ENCODE measurements at places on chromosomes 2 and 18.

DNA sequence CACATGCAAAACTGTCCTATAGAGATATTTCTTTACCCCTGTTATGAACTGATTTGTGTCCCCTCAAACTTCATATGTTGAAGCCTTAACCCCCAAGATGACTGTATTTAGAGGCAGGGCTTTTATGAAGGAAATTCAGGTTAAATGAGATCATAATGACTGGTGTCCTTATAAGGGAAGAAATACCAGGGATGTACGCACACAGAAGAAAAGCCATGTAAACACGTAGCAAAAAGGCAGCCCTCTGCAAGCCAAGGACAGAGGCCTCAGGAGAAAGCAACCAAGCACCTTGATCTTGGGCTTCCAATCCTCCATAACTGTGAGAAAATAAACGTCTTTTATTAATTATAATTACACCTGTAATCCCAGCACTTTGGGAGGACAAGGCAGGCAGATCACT, 101.3 kb upstream of the NDUFV2 start:
- DNase-seq: no peak

DNA sequence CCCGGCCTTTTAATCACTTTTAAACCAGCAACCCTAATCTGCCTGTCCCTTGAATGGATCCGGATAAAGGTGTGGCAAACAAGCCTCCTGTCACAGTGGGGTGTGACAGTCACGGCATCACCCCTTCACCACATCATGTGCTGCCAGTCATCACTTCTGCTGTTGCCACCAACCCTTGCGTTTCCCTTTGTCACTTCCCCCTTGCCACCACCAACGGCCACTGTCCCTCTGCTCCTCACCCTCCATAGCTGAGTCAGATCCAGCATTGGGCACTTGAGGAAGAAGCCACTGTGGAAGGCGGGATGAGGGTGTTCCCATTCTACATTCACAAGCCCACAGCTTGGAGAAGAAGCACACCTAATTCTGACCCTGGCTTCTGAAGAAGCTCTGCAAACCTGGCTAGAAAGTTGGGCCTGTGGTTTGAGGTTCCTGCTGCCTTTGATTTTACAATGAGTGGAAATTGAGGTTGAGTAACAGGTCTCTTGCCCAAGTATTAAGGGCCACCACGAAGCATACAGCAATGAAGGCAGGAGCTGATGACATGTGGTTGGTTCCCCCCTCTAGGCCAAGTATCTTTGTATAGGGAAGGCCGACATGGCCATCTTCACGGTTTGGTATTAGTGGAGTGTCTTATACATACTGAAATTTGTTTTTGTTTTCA, 22.9 kb upstream of the DARS1 start:
- DNase-seq: no peak

- DNase-seq: no peak
These were observed 11.4 kb upstream of the DYNC1I2 start for GRCh38 chr2:171675810-171676345.

- no peak for DNase-seq
These were observed 484.8 kb upstream of the ID2 start for GRCh38 chr2:8197101-8197500.

DNA sequence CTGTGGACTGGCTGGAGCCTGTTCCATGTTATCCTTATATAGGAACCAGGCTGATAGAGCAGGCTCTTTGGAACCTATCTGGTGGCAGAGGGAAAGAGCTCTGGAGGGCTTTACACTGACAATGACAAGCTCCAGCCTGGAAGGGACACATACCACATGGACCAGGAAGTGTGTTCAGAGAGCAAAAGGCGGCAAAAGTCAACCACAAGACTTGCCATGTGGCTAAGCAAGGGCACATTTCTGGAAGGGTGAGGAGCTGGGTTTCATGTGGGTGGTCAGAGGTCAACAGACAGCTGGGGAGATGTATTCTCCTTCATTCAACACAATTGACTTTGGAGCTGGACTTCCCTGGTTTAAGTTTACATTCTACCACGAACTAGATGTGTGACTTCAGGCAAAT, 325.2 kb downstream of the DYSF start:
- DNase-seq: no peak

GRCh38 chr2:196449083-196449482, 190.4 kb upstream of the CCDC150 start:
- no peak for DNase-seq

DNA sequence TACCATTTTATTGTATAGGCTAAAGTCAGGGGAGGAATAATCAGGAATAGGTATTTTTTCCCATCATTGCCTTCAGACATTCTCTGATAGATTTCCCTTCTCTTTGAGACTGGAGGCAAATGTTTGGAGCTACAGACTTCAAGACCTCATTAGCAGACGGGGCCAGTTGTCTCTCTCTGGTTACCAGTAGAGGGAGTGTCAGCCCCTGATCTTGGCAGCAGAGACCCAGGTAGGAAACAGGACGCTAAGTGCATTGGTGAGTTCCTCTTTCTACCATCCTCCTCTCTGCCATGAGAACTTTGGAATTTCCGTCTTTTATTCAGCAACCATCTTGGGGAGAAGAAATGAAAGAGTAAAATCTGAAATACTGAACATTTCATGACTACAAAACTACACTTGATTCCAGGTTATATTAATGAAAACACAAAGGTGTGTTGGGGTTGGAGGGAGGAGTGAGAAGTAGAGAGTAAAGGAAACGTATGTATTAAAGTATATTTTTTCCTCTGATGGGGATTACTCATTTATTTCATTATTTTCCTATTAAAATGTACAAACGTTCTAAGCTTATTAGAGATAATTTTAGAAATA, 186.2 kb upstream of the GCFC2 start:
- DNase-seq: no peak

GRCh38 chr2:63834401-63834800, 7.3 kb upstream of the UGP2 start:
- no peak for DNase-seq

- DNase-seq: no peak
These were observed 687.6 kb upstream of the HS6ST1 start for GRCh38 chr2:129006135-129006886.

GRCh38 chr2:57720728-57721627, 325.6 kb upstream of the VRK2 start:
- DNase-seq: peak; percentile 31

GRCh38 chr2:218860950-218861381, 1.4 kb downstream of the WNT6 start:
- DNase-seq: no peak

- no peak for DNase-seq
These were observed 105.0 kb upstream of the KIF5C start for GRCh38 chr2:148770047-148770446.

GRCh38 chr2:211867845-211868451, 670.7 kb downstream of the ERBB4 start:
- DNase-seq: no peak

GRCh38 chr2:211113334-211114175, 557.2 kb downstream of the CPS1 start:
- no peak for DNase-seq

DNA sequence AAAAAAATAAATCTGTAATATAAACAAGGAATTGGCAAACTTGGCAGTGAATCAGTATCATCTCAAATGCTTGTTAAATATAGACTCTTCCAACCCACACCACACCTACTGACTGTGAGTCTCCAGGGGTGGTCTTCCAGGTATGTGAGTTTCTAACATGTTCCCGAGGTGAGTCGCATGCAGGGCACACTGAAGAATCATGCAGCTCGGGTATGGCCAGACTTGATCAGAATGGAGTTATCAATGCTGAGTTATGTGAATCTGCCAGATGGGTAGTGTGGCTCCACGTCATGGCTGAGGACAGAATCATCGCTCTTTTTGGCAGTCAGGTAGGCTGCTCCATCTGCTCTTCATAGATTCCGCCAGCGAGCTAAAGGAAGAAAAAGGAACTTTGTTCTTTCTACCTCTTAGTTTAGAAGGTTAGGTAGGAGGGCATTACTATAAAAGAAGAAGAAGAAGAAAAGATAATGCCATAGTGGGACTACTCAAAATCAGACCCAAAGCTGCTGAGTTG, 1279.7 kb upstream of the ZEB2 start:
- no peak for DNase-seq

- no peak for DNase-seq
These were observed 585 bp upstream of the MOB1A start for GRCh38 chr2:74179063-74179865.

DNA sequence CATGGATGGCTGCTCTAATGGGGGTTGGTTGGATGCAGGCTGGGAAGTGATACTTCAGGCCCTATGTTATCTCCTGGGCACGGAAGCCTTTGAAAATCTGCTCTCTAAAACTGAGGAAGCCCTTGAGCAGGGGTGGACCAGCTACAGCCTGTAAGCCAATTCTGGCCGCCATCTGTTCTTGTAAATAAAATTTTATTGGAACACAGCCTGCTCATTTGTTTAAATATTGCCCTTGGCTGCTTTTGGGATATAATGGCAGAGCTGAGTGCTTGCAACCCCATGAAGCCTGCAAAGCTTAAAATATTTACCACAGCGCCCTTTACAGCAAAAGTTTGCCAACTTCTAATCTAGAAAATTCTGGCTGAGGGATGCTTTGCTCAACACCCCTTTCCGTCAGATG, 11.9 kb upstream of the IGFBP2 start:
- peak; percentile 31 for DNase-seq

- no peak for DNase-seq
These were observed 127.1 kb downstream of the SETBP1 start for GRCh38 chr18:44807766-44808165.

DNA sequence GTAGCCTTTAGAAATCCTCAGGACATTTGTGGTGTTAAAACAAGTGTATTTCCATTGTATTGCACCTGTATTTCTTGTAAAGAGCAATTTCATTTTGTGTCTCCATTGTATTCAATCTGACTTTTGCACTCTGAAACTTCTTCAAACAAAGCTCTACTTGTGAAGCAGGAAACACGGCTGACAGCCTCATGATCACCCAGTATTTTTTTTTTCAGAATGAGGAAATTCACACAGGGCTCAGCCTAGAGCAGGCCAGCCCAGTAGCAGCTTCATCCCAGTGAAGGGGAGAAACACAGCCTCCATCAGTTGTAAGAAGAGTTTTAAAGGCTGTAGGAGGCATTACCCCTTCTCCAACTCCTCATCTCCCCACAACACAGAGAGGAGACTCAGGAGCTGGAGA, 175.9 kb upstream of the KLHL29 start:
- DNase-seq: no peak

DNA sequence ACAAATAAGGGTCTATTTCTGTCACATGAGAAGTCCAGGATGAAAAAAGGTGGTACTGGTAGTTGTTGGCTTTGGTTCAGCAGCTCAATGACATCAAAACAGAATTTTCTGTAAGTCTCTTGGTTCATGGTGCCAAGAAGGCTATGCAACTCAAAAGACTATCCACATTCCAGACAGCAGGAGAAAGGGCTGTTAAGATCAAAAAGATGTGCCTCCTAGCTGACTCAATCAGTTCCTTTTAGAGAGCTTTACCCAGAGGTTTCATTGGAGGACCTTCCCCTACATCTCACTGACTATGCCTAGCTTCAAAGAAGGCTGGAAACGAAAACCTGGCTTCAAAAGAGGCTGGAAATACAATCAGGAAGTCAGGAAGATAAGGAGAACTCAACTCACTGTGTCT, 98.0 kb downstream of the DYM start:
- no peak for DNase-seq

GRCh38 chr2:23549821-23550530, 165.0 kb downstream of the KLHL29 start:
- no peak for DNase-seq

DNA sequence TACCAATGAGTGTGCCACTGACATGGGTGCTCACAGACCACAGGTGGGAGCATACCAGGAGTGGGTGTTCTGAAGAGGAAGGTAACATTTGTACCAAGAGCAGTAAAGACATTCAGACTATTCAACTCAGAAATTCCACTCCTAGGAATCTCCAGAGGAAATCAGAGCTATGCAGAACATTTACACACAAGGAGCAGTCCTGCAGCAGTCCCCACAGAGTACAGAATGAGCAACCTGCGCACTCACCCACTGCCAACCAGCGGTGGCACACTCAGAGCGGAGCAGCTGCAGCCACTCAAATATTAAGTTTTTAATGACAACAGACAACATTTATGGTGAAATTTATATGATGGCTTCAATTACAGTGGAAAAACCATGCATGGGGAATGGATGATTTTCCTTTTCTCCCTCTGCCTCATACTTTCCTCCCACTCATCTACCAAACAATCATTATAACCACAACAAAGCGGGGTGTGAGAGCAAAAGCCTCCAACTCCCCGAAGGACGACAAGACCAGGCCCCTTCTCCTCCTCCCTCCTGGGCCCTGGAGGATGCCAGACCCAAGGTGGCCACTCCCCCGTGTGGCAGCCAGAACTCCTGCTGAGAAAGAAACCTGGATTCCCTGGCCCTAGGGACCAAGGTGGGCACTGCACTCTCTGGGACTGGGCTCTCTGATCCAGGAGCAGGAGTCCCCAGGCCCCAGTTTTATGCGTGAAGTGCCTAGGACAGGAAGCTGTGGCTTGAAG, 5.4 kb downstream of the HS6ST1 start:
- no peak for DNase-seq

- DNase-seq: no peak
These were observed 201.8 kb upstream of the HDAC4 start for GRCh38 chr2:239602290-239603282.

DNA sequence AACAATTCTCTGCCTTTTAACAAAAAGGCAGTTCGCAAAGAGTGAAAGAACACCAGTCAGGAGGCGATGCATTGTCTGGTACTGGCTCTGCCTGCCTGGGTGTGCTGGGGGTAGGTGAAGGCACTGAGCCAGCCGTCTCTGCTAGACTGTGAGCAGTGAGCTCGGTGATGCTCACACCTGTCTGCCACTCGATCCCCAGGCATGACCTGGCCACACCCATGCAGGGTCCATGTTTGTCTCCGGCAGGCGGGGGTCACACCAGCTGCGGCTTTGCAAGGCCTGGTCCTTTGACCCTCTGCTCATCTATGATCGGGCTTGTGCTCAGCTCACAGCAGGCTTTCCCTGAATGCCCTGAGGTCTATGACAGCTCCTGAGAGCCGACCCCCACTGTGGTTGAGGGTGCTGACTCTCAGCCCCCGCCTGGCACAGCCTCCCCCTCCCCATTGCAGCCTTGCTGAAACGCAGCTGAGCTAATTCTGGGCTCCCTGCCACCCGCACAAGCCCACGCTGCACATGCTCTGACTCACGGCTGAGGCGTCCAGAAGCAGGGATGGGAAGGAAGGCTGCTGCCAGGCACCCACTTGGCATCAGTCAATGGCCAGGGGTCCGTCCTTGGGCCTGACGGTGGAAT, 23.7 kb downstream of the CRACDL start:
- peak; percentile 72 for DNase-seq

GRCh38 chr2:68767031-68767961, 32.7 kb downstream of the ARHGAP25 start:
- no peak for DNase-seq

DNA sequence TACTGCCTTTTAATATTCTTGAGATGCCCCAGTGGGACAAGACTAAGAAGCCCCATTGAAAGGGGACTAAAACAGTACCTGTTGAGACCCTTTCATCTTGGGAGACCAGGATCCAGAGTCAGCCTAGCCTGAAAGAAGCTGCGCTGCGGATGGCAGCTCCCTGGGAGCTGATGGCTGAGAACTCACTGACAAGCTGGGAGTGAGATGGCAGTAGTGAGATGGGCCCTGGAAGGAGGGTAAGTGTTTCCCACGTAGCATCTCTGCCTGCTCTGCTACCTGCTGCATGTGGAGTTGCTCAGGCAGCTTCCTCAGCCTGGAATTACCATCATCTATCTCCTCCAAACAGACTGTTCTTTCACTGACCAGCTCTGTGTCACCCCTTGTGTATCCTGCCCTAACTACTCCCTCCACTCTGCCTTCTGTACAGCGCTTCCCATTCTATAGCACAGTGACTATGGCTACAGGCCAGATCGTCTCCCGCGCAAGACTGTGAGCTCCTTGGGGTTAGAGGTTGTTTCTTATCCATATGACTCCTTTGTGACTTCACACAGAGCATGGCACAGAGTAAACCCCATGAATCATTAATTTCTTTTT, 330.4 kb downstream of the NBAS start:
- DNase-seq: no peak

GRCh38 chr2:27123302-27124150, at the start of gene ABHD1:
ABHD1 (plus strand) TSS chr2:27123815; CDS start chr2:27123949, 134 bp downstream.
- DNase-seq: no peak
